ENCODE measurements at places on chromosomes 16 and 17.

DNA sequence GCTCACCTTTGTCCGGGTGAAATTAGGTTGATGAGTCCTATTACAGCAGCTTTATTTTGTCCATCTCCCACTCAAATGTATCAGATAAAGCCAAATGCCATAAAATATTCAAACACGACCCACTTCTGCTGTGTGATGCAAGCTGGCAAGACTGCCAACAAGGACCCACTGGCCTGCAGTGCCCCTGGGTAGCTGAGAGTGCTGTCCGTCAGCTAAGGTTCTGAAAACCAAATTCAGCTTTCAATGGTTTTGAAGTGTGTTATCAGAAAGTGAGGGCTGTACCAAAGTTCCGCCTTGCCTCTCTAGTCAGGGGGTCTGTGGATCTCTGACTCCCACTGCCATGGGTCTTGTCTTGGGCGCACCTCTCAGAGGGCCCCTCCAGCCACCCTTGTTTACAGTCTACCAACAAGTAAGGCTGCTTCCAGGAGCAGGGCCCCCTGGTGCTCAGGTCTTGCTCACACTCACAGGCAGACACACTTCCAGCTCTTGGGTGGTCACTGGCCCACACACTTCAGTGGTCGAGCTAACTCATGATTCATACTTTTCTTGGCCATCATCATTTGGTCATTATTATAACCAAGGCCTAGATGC lies 10.5 kb upstream of the CCDC182 start:
- no peak for DNase-seq

- DNase-seq, result peak; percentile 4
Measured at GRCh38 chr17:54754560-54754959, 146.1 kb upstream of the TOM1L1 start.

GRCh38 chr17:34486761-34487160 lies 92.6 kb upstream of the TMEM132E start:
- DNase-seq, result no peak

DNA sequence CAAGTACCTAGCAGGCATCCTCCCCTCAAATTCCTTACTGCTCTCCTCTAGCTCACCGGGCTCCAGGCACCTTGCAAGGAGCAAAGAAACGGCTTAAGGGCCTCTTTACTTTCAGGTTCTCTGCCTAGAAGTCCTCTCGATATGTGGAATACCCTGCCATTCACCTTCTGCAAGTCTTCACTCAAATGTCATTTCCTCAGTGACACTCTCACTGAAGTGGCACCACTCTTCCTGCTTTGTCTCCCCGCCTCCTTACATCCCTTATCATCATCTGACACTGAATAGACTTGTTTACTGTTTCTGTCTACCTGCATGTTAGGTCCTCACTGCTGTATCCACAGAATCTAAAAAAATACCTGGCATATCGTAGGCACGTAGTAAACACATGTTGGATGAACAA lies 947 bp downstream of the SLC7A6OS start:
- DNase-seq, result no peak

- no peak for DNase-seq
Measured at GRCh38 chr16:11506741-11507305, 79.9 kb downstream of the LITAF start.

- no peak for DNase-seq
Measured at GRCh38 chr17:27579304-27579703, 51.7 kb upstream of the LGALS9 start.

- DNase-seq, result no peak
Measured at GRCh38 chr17:74904687-74905409, 11.4 kb upstream of the FADS6 start.

DNA sequence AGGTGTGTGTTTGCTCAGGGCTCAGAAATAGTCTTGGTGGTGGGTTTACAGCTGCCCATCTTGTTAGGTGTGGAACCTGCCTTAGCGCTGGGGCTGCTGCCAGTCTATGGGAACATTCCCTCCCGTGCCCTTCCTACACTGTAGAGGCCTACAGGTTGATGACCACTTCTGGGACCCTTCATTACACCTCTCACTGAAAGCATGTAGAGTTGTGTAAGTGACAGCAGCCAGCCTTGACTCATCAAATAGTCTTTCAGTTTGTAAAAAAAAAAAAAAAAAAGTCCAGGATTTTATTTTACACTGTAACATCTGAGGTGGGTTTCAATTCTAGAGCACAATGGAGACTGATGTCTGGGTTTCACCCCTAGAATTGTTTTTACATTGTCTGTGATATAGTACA lies 193.9 kb downstream of the SPECC1 start:
- no peak for DNase-seq

DNA sequence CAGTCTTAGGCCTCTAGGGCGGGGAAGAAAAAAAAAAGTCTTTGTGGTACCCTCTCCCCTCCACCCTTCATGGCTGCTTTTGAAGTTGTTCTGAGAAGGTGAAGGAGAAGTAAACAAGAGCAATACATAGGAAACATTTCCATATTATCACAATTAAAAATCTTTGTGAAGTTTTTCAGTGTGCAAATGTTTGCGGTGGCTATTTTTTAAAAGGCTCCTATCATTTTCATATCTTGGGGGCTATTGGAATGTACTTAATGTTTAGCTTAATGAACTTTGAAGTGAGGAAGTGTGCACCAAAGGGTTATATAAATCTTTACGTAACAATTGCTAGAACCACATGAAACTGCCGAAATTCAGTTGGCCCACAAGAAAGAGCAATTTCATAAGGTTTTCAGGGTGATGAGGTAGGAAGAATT lies 7.6 kb downstream of the NOL11 start:
- DNase-seq, result no peak

GRCh38 chr16:58492735-58493134 lies 7.2 kb upstream of the NDRG4 start:
- no peak for DNase-seq

- no peak for DNase-seq
Measured at GRCh38 chr17:40321961-40322357, 13.0 kb downstream of the RARA start.

DNA sequence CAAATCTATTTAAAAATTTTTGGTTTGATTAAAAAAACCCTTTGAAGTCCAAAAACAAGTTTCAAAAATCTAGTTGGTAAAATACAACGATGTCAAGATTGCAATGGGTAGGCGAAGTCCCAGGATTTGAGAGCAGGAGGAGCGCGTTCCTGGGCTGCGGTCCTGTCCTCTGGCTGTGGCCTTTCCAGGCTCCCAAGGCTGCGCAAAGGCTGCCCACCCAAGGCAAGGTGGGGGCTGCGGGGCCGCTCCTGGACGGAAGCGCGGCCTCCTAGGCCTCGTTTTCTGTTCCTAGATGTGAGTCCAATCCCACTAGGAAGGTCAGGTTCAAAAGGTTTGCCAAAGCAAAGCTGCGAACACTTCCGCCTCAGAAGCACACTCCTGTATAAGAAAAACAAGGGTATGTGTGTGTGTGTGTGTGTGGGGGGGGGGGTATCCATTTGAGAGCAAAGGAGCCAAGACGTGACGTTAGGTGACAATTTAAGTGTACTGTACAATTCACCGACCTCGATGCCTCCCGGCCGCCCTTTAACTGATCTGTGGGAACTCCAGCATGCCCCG lies 9.2 kb downstream of the AHSP start:
- no peak for DNase-seq

DNA sequence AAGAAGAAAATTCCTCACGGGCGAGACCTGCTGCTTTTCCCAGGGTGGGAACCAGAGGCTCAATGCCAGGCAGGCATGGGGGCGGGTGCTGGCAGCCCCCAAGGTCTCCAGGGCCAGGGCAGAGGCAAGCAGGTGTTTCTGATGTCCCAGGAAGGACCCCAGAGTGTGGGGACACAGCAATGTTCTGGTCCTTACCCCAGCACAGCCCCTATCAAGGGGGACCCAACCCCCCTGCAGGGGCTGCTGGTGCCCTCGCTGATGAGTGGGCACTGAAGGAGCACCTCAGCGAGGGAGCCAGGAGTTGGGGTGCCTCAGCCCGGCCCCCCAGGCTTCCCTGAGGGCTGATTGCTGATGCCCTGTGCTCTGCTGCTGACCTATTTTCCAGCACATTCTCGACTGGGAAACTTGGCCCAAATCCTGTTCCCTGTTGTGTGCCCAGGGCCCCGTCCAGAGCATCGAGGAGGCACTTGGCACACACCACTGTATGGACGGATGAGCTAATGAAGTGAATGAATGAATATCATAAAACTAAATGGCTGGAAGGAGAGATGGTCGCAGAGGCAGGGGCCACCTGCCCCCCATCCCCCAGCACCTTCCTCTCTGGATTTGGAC lies 2.8 kb downstream of the DBNDD1 start:
- no peak for DNase-seq

DNA sequence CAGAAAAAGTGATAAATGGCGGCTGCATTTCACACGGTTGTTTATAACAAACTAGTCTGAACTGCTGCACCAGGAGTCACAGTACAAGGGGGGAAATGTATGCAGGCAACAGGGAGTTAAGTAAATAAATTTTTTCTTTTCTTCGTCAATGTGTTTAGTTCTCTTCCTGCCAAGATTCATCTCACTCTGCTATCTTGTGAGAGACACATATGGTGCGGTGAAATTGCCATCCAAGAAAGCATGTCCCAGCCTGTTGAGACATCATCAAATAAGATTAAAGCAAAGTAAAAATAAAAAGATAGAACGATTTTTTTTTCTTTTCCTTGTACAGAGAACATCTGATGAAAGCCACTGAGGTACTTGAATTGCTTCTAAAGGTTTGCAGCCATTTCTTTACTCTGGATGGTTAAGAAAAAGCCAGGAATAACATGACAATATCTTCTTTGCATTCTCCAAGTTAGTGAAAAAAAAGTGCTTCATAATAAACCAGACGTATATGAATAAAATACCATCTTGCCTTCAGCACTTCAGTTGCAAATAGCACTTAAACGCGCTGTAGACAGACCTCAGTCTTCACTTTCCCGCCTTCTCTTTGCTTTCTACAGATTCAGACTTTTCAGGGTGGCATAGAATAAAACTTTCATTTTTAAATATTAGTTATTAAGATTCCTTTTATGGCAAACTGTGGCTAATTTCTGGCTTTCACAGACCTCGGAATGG lies 506.2 kb upstream of the ZFHX3 start:
- DNase-seq, result no peak

DNA sequence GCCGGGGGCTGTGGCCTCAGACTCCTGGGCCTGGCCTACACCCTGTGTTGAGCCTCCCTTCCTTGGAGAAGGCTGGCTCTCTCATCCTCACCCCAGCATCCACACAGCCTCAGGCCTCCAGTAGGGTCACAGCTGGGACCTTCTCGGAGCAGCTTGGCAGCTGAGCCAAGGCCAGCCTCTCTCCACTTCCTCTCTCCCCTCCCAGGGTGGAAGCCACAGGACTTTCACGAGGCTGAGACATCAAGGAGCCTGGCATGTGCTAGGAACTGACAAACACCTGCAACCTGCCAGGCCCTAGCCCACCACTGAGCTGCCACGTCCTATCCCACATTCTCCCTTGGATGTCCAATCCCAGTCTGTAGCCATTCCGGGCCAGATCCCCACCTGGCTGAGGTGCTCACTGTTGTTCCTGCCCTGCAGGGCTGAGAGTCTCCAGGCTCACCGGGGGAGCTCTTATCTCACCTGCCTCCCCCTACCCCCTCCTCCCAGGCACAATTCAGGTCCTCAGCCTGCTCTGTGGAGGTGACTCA lies 3.1 kb downstream of the MMP15 start:
- no peak for DNase-seq

DNA sequence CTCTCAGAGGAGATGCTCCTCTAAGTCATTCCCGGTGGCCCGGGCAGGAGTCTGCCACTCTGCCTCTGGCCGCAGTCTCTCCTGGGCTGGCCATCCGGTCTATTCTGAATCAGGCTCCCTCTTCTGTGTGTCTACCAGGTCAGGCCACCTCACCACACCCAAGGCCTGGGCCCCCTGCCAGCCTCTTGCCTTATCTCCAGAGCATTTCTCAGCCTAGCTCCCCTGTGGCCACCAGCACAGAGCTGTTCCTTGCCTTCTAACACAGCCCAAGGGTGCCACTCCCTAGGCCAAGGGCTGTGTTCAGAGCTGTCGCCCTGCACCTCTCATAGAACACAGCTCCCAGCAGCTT lies 55.3 kb downstream of the MYO18A start:
- no peak for DNase-seq

GRCh38 chr17:78791840-78792709 lies 10.0 kb upstream of the CYTH1 start:
- DNase-seq, result no peak

DNA sequence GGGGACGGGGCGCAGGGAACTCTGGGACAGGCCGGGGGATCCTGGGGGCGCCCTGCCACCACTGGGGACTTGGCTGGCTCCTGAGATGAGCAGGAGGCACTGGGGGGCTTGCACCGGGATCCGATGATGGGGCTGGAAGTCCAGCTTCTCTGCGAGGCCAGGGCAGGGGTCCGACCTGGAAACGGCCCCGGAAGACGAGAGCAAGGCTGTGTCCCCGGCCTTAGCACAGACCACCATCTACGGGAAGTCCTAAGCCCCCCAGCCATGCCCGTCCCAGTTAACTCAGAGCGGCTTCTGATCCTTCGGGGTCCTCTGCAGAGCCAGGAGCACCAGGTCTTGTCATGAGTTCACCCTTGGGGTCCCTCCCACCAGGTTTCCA lies 573 bp downstream of the CDT1 start:
- DNase-seq, result no peak

DNA sequence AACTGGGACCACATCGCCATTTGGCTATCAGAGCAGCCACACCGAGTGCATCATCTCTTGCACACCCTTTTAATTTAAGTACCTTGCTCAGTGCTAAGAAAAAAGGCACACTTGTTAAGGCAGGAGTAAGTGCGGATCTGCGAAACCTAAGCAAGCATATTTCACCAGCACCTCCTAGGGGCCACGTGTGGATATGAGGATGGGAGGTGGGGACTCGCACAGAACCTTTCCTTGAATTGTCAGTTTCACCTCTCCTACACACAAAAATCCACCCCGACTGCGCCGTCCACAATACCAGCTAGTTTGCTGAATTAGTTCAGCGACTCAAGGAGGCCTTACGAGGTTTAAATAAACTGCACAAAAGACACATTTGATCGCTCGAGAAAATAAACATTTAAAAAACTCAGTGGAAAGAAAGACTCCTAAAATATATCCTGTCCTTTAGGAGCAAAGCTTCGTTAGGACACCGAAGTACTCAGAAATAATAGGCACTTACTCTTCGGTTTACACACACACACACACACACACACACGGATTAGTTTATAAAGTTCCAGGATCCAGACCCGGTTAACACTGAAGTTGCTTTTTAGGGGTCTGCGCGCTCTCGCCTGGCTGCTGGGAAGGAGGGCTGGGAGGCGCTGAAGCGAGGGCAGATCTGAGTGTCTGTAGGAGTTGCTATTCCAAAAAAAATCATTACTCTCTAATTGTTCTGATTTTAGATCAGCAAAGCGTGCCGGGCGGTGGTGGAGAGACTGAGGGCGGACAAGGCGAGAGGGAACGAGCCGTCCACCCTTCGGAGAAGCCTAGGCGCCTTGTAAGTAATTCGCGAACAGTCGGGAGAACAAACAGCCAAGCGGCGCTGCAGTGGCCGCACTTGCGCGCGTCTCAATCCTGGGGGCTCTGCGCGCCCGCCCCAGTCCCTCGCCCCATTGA lies 1.0 kb upstream of the KCNJ2 start:
- no peak for DNase-seq
